ENCODE measurements at places on chromosomes 7 and 10.

GRCh38 chr7:69813637-69814240 lies 215.5 kb downstream of the AUTS2 start:
- DNase-seq: no peak

- DNase-seq: no peak
Measured at GRCh38 chr10:94630017-94630688, 53.4 kb upstream of the CYP2C18 start.

DNA sequence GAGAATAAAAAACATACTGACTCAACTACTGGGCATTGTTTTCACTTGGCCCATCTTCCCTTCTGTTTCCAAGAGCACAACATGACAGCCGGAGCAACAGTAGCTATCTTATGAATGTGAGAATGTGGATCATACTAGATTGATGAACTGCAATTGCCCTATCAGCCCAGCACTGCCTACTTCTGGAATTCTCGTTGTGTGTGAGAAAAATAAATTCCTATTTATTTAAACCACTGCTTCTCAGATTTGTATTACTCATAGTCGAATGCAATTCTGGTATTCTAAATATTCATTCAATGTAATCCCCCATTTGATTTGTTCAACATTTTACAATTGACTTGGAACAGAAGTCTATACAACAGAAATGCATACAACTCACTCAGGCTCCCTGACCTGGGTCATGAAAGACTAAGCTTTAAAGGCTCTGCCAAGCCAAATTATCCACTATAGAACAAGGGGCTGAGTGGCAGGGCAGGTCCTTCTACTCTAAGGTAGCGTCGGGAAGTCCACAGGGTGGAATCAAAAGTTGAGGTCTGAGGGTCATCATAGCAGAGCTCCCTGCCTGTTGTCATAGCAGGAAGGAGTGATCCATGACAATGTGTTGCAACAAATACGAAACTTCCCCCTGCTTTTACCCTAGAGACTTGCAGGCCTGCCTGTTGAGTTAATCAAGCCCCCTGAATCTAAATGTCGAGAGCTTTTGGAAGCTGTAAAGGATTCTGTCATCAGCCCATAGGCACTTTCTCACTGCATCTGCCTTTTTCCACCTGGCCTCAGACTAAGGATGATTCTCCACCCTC lies 12.4 kb upstream of the JAZF1 start:
- no peak for DNase-seq

GRCh38 chr10:84076540-84077195 lies 62.6 kb upstream of the GHITM start:
- DNase-seq: peak; percentile 12

DNA sequence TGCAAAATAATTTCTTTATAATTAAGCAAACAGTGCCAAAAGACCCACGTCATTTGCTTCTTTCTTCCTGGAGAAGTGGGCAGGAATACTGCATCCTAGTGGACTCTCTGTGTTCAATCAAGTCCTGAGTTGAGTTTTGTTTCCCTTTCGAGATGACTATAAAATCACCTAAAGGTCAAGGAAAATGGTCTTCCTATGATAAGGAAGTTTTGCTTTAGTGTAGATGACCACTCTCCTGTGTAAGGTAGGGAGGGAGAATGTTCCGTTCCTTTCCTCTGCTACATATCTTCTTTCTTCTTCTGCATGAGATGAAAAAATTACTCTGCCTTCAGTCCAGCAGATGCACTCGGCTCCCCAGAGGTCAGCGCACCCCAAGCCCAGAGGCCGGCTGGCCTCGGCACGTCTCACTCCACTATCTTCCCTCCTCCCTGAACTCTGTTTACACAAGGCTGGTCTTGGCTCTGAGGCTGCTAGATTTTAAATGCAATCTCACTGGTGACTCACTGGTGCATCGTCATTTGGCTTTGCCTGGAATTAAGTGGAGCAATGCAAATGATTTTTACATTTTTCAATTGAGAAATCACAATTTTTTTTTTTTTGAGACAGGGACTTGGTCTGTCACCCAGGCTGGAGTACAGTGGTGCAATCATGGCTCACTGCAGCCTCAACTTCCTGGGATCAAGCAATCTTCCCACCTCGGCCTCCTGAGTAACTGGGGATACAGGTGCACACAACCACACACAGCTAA lies 18.6 kb upstream of the VDAC2 start:
- DNase-seq: no peak

GRCh38 chr7:70527520-70528115 lies 604.3 kb upstream of the GALNT17 start:
- DNase-seq: no peak
